Stimulated activated CD4-positive, alpha-beta T cell treated with anti-CD3 and anti-CD28 coated beads, Interleukin-4, amount 100 ng/mL, for 4 hours (primary cell): ENCODE measurements at places on chromosomes 1 and 21.

- no peak for DNase-seq
Measured at GRCh38 chr1:202553560-202554038, 156.7 kb downstream of the SYT2 start.

- DNase-seq = no peak
Measured at GRCh38 chr1:226649780-226650179, 89.3 kb downstream of the ITPKB start.

- no peak for DNase-seq
Measured at GRCh38 chr1:67839826-67840225, 6.6 kb upstream of the GNG12 start.

- DNase-seq = no peak
Measured at GRCh38 chr1:160082926-160083325, 1.6 kb downstream of the KCNJ9 start.

- DNase-seq = no peak
Measured at GRCh38 chr1:44012404-44012803, 18.9 kb downstream of the SLC6A9 start.

DNA sequence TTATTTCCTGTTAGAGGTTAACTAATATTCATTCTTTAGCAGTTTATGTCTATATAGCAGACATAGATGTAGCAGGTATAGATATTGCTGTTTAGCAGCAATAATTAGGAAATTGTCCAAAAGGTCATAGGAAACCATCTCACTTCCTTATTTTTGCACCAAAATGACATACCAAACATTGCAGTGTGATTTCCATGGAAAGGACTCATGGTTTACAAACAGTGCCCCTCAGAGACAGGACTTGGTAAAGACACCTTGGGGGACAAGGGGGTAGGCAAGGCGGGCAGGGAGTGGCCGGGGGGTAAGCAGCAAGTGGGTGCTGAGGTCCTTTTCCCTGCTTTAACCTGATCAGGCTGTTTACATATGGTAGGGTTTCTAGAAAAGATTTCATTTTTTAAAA, 30.5 kb downstream of the BATF3 start:
- DNase-seq = no peak

- no peak for DNase-seq
Measured at GRCh38 chr1:198185759-198186158, 29.0 kb downstream of the NEK7 start.

DNA sequence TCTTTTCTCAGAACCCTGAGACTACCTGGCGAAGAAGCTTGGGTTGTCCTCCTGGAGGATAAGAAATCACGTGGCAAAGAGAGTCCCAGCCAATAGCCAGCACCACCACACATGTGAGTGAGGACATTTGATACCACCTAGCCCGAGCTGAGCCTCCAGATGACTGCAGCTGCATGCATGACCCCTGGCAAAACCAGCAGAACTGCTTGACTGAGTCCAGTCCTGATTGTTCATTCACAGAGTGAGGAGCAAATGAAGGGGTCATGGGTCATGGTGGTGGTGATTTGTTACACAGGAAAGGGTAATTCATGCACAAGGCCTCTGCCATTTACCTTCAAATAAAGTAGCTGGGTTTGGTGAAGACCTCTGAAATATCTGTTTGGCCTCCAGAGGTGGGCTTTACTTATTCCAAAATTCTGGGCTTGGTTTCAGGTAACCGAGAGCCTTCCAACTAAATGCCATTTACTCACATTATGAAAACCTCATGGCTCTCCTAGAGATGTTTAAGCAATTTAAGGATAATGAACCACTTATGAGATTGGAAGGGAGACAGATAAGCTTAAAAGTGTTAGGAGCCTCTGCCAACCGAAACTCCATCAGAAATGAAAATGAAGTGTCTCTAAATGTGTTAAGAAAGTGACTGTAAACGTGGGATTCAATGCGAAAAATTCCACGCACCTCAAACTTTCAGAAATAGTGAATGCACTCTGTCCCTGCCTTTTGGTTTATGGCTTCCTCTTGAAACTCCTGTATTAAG, 163.3 kb downstream of the SLC35F3 start:
- no peak for DNase-seq

DNA sequence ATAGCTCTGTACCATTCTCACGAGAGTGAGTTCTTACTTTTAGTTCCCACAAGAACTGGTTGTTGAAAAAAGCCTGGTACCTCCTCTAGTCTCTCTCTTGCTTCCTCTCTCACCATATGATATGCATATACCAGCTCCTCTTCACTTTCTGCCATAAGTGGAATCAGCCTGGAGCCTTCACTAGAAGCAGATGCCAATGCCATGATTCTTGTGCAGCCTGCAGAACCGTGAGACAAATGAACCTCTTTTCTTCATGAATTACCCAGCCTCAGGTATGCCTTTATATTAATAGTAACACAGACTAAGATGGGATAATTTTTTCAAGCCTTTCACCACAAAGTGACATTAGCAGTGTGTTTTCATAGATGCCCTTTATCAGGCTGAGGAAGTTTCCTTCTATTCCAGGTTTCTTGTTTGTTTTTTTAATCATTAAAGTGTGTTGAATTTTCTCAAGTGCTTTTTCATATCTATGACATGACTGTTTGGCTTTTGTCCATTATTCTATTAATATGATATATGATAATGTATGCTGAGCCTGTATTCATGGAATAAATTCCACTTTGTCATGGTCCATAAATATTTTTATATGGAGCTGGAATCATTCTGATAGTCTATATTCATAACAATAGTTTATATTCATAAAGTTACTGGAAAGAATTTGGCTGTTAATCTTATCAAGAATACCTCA, 40.7 kb upstream of the C1orf185 start:
- DNase-seq = no peak

- no peak for DNase-seq
Measured at GRCh38 chr1:96524100-96524499, 197.5 kb upstream of the PTBP2 start.

- DNase-seq = no peak
Measured at GRCh38 chr1:47682786-47683350, 245.0 kb downstream of the FOXD2 start.
